ENCODE measurements at places on chromosomes 1 and 21.

- no peak for DNase-seq
Observed at GRCh38 chr1:246270236-246270635, 236.8 kb downstream of the SMYD3 start.

DNA sequence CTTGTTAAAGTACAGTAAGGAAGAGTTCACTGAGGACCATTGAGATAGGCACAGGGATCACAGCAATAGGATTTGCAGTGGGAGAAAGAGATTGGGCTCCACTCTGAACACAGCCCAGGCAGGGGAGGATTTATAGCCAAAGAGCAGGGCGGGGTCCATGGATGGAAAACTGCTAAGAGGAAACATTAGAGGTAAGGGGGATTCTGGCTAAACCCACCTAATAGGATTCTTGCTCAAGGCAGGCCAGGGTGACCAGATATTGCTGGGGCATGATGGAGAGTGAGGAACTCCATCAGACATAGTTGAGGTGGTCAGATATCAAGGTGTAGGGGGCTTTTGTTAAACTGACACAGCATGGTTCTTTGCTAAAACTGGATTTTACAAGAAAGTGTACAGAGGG lies 372.8 kb downstream of the NPHP4 start:
- no peak for DNase-seq

GRCh38 chr1:236341298-236341697 lies 52.8 kb upstream of the EDARADD start:
- no peak for DNase-seq

GRCh38 chr1:192986110-192986747 lies 72.9 kb downstream of the UCHL5 start:
- DNase-seq, result no peak

DNA sequence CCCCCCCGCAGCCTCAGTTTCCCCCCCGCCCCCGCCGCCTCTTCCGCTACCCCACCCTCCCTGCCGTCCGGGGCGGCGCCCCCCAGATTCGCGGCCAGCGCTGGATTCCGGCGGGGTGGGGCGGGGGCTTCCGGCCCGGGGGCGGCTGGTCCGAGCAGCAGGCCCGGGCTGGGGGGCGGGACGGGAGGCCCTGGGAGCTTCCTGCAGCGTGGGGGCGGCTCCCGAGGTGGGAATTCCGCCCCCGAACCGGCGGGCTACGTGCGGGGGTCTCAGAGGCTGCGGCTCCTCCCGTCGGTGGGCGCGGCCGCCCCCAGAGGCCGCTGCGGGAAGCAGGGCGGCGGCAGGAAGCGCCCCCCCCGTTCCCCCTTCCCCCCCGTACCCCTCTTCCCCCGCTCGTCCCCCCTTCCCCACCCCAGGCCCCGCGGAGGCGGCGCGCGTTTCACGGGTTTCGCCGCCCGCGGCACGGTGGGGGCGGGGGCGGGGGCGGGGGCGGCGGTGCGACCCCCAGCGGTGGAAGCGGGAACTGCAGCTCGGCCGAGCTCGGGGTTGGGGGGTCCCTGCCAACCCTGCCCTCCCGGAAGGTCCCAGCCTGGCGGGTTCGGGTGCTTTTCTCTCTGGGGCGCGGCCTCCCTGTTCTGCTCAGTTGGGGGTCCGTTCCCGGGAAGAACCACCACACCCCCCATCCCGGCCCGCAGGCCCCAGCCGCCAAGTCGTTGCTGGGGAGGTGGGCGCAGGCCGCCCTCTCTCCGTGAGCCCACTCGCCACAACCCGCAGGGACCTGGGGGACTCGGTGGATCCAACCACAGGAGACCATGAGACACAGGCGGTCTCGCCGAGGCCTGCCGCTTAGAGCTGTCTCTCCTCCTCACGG lies 76.3 kb downstream of the MORN1 start:
- no peak for DNase-seq

- DNase-seq, result no peak
Observed at GRCh38 chr1:11841245-11842153, 6.1 kb downstream of the NPPA start.

- DNase-seq, result no peak
Observed at GRCh38 chr1:12368646-12369045, 138.8 kb downstream of the VPS13D start.

DNA sequence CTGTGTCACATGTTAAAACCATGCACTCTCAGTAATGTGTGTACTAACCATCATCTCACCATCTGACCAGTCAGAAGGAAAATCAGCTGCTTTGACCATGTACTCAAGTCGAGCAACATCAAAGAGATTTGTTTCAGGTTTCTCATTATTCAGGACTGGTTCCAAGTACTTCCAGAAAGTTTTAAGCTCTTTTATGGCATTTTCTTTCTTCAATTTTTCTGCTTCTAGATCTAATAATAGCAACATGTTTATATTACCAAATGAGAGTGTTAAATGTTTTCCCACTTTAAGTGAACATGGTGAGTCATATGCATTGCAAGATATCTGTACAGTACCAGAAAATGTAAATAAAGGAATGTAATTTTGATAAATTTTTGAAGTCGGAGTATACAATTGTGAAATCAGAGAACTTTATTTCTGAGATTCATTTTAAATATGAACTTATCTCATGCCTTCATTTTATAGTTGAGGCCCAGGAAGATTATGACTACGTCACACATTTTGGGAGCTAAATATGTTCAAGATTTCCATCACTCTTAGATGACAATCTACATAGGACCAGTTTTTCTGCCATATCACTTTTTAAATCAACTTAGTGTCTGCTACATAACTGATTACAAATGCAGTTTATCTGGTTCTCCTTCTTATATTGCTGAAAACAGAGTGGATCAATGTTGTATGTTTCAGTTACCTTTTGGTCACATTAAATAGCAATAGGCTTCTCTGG lies 87.2 kb downstream of the SPAG17 start:
- no peak for DNase-seq

- DNase-seq, result peak; percentile 70
Observed at GRCh38 chr1:192476802-192477298, 98.7 kb upstream of the RGS1 start.

- DNase-seq, result no peak
Observed at GRCh38 chr1:183730107-183730724, 74.7 kb upstream of the RGL1 start.

- no peak for DNase-seq
Observed at GRCh38 chr1:226640321-226641136, 92.0 kb downstream of the STUM start.

DNA sequence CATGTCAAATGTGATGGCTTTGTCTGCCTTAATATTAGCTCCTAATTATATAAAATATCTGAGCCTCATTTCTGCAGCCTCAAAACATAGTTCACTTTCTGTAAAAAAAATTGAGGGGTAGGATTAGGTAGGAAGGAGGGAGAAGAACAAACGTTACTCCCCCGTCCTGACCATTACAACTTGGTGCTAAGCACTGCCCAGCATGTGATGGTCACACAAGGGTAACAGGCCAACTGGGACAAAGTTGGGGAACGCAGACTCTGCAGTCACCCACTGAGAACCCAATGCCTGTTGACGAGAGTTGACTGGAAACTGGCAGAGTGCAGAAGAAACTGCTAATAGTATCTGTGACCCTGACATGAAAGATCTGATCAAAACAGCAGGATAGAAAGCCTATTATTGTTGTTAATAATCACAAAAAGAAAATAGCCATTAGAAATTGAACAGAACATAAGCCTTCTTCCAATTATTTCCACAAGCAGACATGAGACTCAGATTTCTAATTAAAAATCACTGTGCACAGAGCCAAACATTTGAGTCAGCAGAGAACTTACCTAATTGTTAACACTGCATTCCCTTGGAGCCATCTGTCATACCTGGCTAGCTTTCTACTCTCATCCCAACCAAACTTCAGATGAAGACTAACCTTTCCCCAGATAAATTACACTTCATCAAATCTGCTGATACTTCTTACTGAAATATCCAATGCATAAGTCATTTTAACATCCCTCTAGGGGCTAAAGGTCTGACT lies 5.5 kb downstream of the SORT1 start:
- DNase-seq, result no peak

DNA sequence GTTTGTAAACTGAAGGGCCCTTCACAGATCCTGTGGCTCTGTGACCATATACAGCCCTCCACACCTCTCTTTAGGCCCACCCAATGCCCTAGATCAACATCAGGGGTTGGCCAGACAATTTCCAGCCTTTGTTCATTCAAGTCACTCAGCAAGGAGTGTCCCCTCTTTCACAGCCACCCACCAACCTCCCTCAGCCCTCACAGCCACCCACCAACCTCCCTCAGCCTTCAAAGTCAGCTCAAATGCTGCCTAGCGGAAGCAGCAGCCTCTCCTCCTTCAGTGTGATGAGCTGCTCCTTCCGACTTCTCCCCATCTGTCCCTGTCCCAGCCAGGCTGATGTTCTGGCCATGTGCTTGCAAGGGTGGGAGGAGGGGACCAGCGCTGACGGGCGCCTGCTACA lies 71.4 kb downstream of the DMRTB1 start:
- DNase-seq, result no peak

- peak; percentile 64 for DNase-seq
Observed at GRCh38 chr1:155834296-155834926, 22.6 kb downstream of the GON4L start.

GRCh38 chr1:169594391-169594790 lies 8.1 kb upstream of the F5 start:
- DNase-seq, result no peak

DNA sequence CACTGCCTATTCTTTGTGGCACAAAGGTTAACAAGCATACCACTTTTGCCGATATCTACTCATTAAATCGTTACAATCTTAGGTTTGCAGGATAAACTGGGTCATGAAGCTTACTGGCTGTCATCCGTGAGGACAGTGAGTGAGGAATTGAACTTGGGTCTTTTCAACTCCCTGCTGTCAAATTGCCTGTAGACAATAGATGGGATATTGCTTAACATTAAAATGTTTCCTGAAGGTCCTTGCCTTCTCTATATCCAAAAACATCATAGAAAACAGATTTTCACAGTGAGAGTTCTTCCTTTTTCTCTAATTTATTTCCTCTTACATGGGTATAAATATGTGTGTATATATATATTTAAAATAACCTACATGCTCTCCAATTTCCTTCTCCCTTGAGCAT lies 257.8 kb downstream of the LMO4 start:
- no peak for DNase-seq

DNA sequence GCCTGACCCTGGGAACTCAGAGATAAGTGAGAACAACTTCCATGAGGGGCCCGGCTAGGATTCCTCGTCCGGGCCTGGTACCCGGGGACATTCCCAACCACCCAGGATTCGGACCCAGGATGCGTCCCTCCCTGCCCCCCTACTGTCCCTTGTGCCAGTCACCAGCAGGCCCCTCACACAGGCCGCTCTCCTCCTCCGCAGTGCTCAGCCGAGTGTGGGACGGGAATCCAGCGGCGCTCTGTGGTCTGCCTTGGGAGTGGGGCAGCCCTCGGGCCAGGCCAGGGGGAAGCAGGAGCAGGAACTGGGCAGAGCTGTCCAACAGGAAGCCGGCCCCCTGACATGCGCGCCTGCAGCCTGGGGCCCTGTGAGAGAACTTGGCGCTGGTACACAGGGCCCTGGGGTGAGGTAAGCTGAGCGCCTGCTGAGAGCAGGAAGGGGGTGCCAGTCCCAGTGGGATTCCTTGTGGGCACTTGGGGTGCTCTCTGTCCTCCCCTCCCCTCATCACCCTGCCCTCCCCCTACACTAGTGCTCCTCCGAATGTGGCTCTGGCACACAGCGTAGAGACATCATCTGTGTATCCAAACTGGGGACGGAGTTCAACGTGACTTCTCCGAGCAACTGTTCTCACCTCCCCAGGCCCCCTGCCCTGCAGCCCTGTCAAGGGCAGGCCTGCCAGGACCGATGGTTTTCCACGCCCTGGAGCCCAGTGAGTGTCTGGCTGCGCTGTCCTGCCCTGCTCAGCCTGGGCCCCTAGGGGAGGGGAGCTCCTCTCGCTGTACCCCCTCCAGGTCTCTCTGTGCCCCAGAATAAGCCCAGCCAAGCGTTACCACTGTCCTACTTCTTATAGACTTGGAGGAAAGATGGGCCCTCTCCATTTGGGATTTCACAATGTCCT lies 9.8 kb downstream of the ADAMTSL4 start:
- DNase-seq, result peak; percentile 25

DNA sequence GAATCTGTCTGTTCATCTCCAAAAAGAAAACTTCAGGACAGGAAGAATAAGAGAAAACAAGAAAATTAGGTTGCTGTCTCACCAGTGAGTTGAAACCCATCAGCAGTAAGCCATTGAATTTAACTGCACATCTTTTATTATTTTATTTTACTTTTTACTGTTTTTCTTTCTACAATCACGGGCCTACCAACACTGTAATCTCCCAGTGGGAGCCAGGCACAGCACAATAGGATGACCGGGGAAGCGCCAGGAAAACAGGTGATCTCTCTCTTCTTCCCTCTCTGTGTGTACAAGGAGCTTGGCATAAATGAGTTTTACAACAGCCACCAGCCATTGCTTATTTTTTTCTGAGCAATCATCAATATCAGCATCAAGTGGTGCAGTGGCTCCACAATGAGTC lies 113.1 kb upstream of the ESRRG start:
- no peak for DNase-seq

DNA sequence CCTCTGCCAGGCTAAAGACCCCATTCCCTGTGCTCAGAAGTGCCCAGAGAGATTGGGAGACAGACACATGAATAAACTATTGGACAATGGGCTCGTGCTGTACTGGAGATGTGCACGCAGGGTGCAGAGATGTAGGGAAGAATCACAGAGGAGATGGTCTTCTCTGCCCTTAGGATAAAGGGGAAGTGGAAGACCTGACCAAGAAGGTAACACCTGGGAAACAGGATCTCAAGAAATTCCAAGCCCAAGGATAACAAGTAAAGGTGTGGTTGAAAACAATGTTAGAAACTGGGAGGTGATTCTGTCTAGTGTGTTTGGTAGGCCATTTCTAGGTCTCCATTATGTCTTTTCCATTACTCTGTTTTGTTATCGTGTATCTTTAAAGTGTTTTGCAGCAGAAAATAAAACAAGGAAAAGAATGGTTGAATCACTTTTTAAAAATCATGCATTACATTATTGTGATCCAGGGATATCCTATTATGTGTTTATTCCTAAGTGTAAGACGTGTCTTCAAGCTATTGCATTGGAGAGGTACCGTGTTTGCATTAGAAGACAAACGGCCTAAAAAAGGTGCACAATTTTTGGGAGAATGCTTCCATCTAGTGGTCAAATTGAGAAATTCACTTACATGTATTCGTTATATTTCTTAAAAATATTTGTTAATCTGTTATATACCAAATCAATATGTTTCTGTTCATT lies 40.8 kb upstream of the KCTD3 start:
- peak; percentile 66 for DNase-seq

DNA sequence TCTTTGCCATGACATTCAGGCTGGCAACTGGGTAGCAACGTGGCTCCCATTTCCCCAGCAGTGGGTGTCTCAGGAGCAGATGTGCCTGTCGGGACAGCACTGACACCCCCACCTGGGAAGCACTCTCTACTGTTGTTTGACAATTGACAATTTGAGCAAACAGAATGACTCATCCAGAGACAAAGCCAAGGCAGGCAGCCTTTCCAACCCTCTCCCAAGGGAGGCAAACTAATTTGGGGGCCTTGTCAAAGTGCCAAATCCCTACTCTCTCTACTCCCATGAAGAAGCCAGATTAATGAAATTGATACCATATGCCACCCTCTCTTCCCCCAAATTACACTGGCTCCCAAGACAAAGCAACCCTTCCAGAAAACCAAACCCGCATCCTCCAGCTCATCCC lies 65.6 kb downstream of the GRIK3 start:
- no peak for DNase-seq

- DNase-seq, result peak; percentile 32
Observed at GRCh38 chr1:229379846-229380245, 37.0 kb upstream of the CCSAP start.

- no peak for DNase-seq
Observed at GRCh38 chr1:24052220-24052619, 59.7 kb downstream of the MYOM3 start.

- no peak for DNase-seq
Observed at GRCh38 chr1:232333419-232333767, 296.5 kb downstream of the SIPA1L2 start.

- DNase-seq, result no peak
Observed at GRCh38 chr1:92902406-92902744, 58.9 kb downstream of the DIPK1A start.

Data from foreskin fibroblast (primary cell).